ENCODE measurements at places on chromosomes 3 and 15.
A peak's percentile ranks its signal among the peaks of the same experiment; 100 is the strongest.

DNA sequence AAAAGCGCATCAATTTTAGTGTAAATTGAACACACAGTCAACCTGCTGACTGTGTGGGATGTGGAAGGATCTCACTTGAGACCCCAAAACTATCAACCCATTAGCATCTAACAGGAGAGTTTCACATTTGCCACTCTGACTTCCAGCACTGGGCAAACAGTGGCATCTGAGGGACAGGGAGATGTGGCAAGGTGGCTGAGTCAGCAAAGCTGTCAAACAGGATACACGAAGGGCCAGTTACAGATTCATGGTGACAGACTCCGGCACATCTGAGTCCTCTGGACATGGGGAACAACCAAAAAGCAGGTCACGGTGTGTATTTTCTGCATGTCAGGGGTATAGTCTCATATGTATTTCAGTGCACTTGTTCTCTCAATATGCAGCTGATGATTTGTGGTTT is 573.4 kb upstream of the PPP2R3A start:
- DNase-seq = no peak

DNA sequence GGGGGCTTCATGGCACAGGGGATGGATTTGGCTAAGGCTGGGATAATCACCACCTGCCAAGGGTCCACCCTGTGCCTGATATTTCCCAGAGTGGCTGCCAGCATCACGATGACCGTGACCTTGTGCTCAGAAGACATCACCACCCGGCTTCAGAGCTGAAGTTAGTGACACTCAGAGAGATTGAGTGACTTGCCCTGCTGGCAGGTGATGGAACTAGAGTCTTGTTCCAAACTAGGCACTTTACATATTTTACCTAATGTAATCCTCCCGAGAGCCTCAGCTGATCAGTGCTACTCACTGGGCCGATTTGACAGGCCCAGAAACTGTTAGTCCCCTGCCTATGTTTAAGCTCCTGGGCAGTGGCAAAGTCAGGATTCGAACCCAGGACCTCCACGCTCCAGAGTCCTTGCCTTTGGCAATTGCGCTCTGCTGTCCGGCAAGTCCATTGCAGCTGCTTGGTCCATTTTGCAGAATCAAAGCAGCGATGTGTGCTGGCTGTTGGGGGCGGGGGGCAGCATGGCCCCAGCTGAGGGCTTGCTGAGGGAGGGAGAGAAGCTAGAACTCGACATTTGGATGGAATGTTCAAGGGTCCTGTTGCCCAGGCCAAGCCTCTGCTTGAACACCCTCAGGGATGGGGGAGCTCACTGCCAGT is 74.8 kb upstream of the GATA2 start:
- no peak for DNase-seq

- no peak for DNase-seq
Observed at GRCh38 chr15:51629612-51630011, 7.0 kb upstream of the DMXL2 start.

DNA sequence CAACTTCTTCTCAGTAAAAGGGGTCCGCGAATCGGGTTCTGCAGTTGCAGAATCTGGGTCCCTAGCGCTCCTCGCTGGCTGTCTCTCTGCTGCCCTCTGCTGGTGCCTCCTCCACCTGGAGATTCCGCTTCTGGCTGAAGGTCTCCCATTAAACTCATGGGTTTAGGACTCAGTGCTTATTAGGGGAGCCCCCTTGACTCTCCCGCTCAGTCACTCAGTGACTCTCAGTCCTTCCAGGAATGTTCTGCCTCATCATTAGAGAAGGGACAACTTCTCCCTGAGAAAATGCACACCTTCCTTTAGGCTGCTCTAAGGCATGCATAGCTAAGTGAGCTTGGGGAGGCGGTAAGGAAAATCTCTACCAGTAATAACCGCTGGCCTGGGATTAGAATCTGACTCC is 7.1 kb downstream of the CPN2 start:
- no peak for DNase-seq

DNA sequence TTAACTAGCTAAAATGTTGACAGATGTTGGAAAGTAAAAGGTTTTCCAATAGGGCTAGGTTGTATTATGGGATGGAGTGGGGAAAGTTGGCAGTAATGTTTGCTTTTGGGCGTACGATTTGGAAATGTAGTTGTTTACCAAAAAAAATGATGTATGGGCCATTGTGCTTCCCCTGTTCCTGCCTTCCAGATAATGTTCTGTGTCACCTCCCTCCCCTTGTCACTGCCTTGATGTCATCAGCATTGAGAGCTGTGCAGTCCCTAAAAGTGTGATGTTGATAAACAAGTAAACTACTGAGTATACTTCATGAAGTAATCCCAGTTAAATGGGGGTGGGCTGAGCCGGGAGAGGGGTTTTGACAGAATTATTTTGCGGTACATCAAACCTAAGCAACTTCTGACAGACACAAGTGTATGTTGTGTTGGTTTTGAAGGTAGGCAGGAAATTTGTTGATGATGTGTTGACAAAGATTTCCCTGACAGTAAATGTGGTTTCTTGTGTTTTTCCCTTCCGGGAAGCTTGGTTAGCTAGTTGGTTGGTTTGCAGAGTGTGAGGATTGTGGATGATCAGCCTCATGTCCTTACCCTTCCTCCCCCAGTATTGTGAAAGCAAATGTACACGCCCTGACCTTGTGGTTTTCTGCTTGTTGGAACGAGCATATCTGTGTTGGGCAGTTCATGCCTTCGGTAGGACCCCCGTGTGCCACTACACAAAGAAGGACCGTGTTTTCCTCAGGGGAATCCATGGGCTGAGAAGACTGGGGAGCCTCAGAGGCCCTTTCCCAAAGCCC is 87.3 kb downstream of the PGPEP1L start:
- DNase-seq = no peak

DNA sequence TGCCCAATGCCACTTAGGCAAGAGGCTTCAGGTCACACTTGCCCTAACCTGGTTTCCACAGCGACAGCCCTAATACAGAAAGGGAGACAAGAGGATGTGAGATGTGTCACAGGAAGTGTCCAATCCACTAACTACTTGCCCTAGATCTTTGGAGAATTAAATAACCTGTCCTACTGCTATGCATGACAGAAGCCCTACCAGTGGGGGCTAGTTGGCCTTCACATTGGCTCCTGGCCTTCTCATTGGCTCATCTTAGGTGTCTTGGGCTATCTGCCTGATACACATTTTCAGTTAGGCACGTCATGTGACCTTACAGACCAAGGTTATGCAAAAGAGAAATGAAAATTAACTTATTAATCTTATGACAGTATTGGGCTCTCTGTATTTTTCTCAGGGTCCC is 449.9 kb downstream of the FHIT start:
- no peak for DNase-seq

DNA sequence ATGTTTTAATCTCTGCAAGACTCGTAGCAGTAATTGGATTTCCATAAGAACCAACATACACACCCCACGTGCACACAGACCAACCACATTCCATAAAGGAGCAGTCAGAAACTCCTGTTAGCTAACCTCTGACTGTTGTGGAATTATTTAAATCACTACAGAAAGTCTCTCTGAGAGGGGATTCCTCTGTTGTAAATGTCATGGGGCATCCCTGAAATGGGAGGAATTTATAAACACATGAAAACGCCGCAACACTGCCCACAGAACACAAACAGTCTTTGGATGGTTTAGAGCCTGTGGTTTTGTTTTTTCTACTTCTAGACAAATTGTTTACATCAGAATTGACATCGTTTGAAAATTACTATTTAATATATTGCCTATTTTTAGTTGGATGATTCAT is 740.1 kb upstream of the GRM7 start:
- no peak for DNase-seq

- peak; percentile 18 for DNase-seq
Observed at GRCh38 chr3:87260270-87260669, 16.1 kb downstream of the POU1F1 start.

GRCh38 chr3:143565951-143566350 is 282.3 kb downstream of the SLC9A9 start:
- no peak for DNase-seq

DNA sequence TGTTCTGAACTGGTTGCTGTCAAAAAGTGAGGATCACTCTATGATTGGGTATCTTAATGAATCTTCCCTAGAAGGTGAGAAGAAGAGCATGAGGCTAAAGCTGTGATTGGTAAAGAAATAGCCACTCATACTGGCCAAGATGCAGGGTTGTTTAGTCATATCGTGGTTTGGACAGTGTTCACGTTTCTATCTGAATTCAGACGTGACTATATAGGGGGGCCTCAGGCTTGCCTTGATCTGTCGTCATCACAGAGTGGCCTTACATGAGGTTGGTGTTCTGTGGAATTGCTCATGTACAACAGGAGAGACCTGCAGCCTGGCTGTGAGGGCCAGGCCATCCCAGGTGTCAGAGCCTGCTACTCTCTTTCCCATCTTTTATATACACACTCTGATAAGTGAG is 12.4 kb downstream of the RTP2 start:
- DNase-seq = peak; percentile 21

- DNase-seq = no peak
Observed at GRCh38 chr3:41974223-41974622, 12.3 kb upstream of the ULK4 start.

DNA sequence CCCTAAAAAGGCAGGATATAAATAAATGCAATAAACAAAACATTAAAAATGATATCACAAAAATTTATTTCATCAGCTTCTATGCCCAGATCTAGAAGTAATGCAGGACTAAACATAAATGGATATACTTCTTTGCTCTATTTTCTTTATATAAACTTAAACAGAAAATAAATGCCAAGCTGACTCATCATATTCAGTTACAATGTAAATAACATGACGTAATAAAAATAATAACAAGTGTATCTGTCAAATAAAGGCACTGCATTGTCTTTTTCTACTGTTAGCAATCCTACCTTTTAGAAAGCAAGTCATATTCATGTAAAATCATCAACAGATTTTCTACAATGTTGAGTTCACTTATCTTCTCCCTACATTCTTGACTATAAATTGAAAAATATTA is 61.6 kb downstream of the NEK10 start:
- DNase-seq = no peak

- no peak for DNase-seq
Observed at GRCh38 chr3:16350597-16351318, 85.7 kb downstream of the OXNAD1 start.

DNA sequence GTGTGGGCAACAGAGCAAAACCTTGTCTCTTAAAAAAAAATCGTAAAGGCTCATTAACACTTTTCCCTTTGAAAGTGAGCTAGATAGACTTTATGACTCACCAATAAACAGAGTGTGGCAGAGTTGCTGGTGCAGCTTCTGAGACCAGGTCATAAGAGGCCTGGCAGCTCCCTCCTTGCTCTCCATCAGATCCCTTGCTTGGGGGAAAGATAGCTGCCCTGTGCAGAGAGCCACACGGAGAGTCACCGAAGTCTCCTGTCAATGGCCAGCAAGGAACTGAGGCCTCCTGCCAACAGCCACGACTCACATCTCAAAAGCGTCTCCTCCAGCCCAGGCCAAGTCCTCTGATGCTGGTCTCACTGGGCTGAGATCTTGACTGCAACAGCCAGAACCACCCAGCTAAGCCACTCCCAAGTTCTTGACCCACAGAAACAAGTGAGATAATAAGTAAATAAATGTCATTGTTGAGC is 8.7 kb upstream of the GP9 start:
- DNase-seq = no peak

DNA sequence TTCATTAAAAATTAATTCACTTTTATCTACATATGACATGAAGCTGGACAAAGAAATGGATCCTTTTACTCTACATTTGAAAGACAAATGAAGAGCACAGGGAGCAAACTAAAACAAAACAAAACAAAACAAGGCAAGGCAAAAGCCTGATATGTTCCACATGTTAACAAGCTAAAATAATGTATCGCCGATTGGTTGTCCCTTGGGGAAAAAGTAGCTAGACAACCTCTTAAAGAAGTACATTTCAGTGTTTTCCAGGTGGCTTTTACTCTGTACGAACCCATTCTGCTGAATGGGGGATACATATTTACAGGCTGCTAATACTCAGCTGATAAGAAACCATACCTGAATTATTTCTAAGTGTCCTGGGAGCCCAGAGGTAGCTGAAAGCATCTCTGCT is 493.0 kb upstream of the TBL1XR1 start:
- DNase-seq = no peak

GRCh38 chr3:14867936-14868570 is 49.3 kb downstream of the FGD5 start:
- no peak for DNase-seq

GRCh38 chr15:48177383-48177765 is 721 bp downstream of the MYEF2 start:
- no peak for DNase-seq

GRCh38 chr15:88382482-88382983 is 84.7 kb downstream of the MRPL46 start:
- DNase-seq = no peak

DNA sequence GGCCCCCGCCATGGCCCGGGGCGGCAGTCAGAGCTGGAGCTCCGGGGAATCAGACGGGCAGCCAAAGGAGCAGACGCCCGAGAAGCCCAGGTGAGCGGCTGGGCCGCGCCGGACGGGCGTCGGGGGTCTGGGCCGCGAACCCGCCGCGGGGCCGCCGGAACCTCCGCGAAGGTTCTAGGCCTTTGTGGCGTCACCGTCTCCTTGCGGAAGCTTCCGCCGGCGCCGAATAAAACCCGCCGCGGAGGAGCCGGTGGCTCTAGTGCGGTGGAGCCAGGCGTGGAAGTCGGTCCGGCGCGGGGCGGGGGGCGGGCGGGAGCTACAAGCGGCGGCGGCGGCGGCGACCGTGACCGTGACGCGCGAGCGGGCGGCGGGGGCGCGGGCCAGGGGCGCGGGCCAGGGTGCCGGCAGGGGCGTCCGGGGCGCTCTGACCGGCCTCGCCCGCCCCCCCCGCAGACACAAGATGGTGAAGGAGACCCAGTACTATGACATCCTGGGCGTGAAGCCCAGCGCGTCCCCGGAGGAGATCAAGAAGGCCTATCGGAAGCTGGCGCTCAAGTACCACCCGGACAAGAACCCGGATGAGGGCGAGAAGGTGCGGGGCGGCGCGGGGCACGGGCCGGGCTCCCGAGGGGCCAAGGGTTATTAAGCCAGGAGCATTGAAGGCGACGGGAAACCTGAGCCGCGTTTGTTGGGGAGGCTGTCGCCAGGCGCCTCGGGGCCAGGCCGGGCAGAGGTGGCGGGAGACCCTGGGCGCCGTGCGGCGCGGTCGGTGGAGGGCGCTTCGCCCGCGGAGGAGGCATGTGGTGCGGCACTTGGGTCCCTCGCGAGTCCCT is at the start of gene DNAJA4:
Gene DNAJA4 (plus strand): TSS at position 259 of the 833 bp plus-strand sequence. CDS start 202 bp downstream, at position 461.
- no peak for DNase-seq

- no peak for DNase-seq
Observed at GRCh38 chr3:194040516-194041273, 95.3 kb upstream of the HES1 start.

DNA sequence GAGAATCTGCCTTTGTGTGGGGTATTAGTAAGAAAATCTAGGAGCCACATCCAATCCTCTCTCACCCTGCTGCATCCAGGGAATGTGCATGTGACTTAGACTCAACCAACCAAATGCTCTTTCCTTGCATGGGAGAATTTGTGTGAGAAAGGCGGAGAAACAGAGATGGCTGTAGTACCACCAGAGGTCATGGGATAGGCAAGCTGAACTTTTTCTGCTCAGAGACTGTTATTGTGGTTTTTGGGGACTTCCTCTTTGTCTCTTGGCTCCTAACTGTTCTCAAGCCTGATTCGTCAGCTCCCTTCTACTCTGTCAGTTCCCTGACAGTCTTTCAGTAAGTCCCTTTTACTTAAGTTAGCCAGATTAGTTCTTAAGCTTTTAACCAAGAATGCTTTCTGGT is 2.6 kb upstream of the ZSCAN2 start:
- DNase-seq = no peak
